ENCODE measurements at places on chromosomes 2 and 18.

GRCh38 chr18:30177056-30177455 is 865.5 kb downstream of the DSC3 start:
- no peak for DNase-seq

GRCh38 chr2:188280811-188281222 is 10.9 kb upstream of the GULP1 start:
- no peak for DNase-seq

- DNase-seq = no peak
Observed at GRCh38 chr2:62186156-62186905, 9.6 kb upstream of the B3GNT2 start.

DNA sequence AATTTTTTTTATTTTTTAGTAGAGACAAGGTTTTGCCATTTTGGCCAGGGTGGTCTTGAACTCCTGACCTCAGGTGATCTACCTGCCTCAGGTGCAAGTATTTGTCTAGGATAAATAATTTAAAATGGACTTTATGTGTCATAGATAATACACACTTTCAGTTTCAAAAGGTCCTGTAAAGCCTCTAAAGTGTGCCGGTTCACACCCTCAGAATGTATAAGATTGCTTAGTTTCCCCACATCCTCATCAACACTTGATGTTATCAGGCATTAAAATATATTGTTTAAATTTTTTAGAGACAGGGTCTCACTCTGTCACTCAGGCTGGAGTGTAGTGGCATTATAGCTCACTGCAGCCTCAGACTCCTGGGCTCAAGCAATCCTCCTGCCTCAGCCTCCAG is 170.5 kb downstream of the ANKRD44 start:
- DNase-seq = no peak

GRCh38 chr18:54750350-54750749 is 77.9 kb upstream of the RAB27B start:
- no peak for DNase-seq

GRCh38 chr18:12694032-12694431 is 8.5 kb downstream of the CEP76 start:
- no peak for DNase-seq

GRCh38 chr2:72914589-72915319 is 2.6 kb upstream of the EMX1 start:
- DNase-seq = no peak

DNA sequence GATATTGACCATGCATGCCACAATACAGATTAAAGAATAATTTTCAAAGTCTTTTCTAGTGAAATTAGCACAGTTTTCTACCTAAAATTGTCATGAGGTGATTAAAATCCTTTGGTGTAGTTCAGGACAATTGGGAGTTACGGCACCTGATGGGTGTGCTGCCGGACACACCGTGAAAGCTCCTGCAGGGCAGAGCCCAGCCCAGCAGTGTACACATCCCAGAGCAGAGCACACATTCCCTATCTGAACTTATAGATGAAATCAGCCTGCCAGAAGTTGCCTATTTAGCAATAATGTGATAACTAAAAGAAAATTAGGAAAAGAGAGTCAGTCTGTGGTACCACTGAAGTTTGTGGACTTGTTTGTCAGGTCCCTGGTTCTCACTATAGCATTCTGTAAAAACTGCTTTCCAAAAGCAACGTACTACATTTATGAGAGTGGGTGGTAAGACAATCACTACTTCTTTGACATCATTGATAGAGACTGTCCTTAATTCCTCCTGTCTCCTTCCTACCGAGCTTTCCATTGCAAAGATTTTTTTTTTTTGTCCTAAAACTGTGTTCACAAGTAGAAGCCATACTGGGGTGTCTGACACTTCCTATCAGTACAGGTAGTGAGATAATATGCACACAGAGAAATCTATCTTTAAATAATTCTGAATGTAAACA is 3.4 kb downstream of the CYTIP start:
- no peak for DNase-seq

DNA sequence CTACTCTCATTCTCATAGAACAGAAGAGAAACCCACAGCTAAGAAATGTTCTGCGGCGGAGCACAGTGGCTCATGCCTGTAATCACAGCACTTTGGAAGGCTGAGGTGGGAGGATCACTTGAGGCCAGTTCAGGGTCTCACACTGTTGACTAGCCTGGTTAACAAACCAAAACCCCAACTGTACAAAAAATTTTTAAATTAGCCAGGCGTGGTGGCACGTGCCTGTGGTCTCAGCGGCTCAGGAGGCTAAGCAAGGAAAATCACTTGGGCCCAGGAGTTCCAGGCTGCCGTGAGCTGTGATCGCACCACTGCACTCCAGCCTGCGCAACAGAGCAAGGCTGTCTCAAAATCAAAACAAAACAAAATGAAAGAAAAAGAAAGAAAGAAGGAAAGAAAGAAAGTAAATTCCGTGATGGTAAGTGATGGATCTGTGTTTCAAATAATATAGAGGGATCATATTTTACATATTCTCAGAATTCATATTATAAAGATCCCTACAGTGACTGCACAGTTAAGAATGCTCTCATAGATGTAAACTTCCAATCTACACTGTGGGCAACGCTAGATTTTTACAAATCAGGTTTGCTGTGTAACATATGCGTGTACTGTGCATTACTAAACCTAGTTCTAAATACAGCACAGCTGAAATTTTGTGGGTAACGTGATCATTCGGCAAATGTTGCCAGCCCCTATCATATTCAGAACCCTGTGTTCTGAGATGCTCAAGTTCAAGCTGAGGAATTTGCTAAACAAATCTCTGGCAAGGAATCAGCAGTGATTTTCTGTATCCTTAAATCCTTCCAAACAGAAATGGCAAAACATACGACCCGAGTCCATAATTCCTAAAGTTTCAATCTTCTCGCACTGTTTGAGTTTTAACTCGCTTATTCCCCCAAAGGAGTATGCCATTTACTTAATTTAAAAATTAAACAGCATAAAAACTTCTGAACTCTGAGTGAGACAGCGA is 1.2 kb upstream of the RAB12 start:
- DNase-seq = no peak

DNA sequence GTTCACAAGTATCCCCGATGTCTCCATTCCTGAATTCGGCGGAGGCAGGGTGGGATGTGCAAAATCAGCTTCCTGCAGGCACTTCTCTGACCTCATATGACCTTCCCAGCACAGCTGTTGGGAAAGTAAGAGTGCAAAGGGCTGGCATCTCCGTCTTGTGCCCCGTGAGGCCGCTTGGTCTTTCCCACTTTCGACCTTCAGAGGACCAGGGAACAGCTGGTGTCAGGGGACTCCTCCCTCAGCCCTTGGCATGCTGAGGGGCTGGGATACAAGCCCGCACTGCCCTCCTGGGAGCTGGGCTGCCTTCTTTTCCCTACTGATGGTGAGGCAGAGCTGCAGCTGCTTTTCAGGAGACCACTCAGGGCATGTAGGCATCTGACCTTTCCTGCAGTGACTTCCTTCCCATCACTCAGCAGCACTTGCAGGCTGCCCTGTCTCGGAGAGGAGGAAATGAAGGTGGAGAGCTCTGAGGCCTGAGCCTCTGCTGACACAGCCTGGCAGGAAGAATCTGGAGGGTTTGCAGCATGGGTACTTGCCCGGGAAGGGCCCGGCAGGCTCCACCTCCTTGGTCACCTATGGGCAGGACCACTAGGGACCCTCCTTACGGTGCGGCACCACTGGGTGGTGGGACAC is 277.2 kb upstream of the HS6ST1 start:
- no peak for DNase-seq

GRCh38 chr2:6896930-6897759 is 19.6 kb downstream of the RSAD2 start:
- DNase-seq = no peak

DNA sequence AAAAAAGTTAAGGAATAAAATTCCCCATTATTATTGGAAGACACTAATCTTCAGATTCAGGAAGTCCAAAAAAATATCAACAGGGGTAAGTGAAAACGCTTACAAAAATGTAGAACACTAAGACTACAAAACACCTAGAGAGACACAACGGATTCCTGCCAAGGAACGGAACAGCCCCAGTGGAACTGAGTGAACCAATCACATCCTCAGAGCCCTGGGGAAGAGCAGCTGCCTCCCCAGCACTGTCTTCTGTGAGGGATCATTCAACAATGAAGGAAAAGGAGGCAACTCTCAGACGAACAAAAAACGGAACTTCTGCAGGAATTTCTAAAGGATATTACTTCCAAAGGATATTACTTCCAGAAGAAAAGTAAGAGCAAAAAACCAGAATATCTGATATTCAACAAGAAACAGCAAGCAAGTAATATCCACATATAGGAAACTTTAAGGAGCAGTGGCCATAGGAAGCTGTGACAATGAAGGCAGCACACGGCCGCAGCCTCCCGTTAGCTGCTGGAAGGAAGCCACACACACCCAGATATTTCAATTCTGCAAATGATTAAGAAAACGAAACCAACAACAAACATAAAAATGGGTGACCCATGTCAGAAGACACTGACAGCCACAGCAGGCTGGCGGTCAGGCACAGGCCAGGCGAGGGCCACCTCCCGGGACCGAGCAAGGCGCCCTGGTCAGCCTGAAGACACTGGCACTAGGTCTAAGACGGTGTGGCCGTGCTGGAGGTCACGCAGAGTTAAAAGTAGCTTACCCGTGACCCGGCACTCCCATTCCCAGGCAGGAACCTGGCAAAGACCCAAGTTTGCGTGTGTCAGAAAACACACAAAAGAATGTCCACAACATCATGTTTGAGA is 81.8 kb downstream of the HDAC4 start:
- no peak for DNase-seq

GRCh38 chr2:223613017-223613950 is 11.1 kb upstream of the SCG2 start:
- DNase-seq = no peak

DNA sequence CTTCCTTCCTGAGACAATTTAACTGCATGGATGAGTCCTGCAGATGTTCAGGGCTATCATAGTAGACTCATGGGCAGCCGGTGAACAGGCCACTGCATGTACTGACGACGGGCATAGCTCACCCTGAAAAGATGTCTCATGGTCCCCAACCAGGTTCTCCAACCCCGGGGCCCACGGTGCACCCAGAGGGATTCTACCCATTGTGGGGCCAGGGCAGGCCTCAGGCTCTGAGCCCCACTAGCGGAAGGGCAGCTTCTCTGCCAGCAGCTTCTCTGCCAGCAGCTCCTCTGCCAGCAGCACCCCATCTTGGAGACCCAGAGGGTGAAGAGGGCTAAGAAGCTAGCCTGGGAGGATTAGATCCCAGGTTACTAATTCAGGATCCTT is 3.2 kb upstream of the CNNM4 start:
- no peak for DNase-seq

GRCh38 chr2:130878316-130878715 is 41.6 kb downstream of the ARHGEF4 start:
- no peak for DNase-seq

- DNase-seq = no peak
Observed at GRCh38 chr2:234324116-234324515, 172.8 kb downstream of the ARL4C start.

- DNase-seq = no peak
Observed at GRCh38 chr2:128820452-128820851, 501.8 kb upstream of the HS6ST1 start.

DNA sequence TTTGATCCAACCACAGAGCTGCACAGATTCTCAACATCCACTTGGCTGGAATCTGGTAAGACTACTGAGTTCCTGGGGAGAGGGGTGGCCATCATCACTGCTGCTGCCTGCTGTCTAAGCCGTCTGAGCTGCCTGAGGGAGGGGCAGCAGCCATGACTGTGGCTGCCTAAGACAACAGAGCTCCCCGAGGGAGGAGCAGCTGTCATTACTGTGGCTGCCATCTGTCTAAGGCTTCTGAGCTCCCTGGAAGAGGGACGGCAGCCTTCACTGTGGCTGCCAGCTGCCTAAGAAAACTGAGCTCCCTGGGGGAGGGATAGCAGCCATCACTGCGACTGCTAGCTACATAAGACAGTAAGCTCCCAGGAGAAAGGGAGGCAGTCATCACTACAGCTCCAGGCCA is 584.4 kb downstream of the NR4A2 start:
- no peak for DNase-seq

DNA sequence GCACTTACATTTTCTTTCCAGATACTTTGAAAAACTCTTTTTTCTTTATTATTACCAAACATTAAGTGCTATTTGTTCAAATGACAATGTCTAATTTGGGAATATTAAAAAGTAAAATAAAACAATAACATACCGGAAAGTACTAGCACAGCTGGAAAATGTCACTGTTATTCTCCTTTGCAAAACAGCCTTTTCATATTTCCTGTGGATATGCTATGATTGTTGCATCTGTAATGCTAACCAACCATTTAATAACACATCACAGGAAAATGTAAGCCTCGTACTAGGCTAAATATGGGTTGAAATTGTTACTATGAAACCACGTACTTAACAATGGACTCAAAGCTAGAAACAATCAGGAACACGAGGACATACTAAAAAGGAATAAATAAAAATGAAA is 298.1 kb downstream of the CBLN2 start:
- no peak for DNase-seq

- no peak for DNase-seq
Observed at GRCh38 chr2:237354892-237355291, 59.1 kb downstream of the COL6A3 start.

DNA sequence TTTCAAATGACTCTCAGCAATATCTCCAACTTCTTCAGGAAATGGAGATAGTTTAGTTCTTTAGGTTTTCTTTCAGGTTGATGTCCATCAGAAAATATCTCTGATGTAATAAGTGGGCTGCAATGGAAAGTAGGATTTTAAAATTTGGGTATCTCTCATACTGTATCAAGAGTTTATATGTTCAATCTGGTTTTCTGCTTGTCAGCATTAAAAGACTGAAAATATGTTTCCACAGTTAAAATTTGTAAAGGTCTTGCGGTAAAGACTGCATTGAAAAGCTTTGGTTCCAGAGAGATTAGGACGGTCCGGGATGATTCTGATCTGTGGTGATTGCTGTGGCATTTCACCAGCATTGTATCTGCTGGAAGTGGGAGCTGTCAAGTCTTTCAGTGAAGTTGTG is 83.2 kb downstream of the LYPD1 start:
- DNase-seq = no peak

GRCh38 chr2:201073071-201073470 is 1.3 kb downstream of the NDUFB3 start:
- no peak for DNase-seq

DNA sequence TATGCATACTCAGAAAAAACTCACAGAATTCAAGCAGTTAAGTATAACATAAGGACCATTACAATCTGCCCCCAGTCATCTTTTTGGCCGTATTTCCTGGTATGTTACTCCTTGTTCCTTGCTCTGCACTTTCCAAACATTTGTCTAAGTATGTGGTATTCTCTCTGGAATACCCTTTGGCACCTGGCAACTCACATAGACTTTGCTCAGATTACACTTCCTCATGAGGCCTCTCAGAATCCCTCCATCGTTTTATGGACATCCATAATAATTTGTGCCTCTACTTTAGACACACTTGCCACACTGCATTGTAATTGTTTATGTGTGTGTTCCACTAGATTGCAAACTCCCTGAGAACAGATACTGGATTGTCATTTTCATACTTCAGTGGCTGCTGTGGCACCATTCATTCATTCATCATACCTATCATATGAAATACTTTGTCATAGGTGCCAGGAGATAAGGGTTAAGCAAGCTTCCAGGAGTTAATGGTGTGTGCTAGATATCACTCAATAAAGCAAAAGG is 84.0 kb downstream of the HIBCH start:
- no peak for DNase-seq

- no peak for DNase-seq
Observed at GRCh38 chr2:130966149-130966774, 127.0 kb downstream of the FAM168B start.

All from activated CD4-positive, alpha-beta T cell treated with anti-CD3 and anti-CD28 coated beads, Interleukin-2, amount 50 U/mL, for 4 hours (primary cell).